ENCODE measurements at places on chromosomes 1 and 21.

DNA sequence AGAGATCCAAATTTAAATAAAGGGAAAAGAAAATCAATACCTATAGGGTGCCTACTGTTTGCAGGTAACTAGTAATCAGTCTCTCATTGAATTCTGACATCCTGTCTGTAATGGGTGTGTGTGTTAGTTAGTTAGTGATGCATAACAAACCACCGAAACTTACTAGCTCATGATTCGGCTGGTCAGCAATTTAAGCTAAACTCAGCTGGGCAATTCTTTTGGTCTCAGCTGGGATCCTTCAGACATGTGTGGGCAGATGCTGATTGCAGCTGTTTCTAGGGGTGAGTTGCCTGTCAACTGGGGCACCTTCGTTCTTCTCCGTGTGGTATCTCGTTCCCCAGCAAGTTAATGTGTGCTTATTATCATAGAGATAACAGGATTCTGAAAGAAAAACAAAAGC is 40.2 kb upstream of the ZNF124 start:
- no peak for DNase-seq

DNA sequence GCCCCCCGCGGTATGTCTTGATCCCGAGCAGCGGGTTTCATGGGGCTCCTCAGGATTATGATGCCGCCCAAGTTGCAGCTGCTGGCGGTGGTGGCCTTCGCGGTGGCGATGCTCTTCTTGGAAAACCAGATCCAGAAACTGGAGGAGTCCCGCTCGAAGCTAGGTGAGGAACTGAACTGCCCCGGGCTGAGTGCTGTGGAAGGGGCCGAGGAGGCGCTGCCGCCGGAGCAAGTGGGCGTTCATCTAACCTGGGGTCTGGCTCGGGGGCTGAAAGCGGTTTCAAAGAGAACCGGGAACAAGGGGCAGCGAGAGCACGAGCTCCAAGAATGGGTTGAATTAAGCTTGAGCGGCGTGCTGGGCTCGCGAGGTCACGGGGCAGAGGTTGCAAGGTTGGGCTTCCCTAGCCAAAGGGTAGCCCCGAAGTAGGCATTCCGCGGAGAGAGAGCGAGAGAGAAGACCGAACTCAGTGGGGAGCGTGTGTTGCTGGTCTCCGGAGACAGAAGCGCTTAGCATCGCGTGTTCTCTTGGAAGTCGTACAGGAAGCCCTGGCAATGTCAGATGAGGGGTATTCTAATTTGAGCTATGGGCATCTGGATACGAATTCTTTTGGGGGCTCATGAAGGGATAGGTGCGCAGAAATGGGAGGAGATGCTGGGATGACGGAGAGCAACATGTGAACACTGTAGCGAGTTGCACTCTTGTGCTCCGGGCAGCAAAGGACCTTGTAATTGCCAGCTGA is 732 bp downstream of the HS2ST1 start:
- peak; percentile 76 for DNase-seq

DNA sequence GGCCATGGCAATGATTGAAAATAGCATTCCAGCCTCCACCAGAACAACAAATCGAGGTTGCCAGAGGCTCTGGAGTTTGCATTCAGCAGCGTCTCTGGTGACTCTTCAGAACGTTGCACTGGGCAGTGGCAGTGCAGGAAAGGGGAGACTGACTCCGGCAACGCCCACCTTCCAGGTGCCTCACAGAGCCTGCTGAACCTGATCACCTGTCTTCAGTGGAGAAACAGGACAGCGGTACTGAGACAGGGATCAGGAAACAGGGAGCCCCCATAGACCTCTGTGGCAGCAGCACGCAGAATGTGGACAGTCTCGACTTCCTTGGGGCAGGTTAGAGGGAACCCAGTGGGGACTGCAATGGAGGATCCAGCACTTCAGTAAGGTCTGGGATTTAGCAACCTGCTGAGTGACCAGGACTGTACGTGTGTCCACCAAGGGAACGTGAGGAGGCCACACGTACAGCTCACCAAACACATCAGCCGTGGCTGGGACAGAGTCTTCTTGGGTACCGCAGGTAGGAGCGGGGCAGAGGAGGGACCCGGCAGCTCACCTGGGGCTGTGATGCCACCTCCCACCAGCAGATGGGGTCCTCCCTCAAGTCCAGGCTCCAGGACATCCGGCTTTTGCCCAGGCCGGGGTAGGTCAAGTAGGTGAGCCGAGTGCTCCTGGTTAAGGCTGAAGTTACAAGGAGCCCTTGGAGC is 128.6 kb downstream of the PRDM2 start:
- DNase-seq: peak; percentile 42

- no peak for DNase-seq
Observed at GRCh38 chr1:93339171-93339697, 6.5 kb upstream of the DR1 start.

DNA sequence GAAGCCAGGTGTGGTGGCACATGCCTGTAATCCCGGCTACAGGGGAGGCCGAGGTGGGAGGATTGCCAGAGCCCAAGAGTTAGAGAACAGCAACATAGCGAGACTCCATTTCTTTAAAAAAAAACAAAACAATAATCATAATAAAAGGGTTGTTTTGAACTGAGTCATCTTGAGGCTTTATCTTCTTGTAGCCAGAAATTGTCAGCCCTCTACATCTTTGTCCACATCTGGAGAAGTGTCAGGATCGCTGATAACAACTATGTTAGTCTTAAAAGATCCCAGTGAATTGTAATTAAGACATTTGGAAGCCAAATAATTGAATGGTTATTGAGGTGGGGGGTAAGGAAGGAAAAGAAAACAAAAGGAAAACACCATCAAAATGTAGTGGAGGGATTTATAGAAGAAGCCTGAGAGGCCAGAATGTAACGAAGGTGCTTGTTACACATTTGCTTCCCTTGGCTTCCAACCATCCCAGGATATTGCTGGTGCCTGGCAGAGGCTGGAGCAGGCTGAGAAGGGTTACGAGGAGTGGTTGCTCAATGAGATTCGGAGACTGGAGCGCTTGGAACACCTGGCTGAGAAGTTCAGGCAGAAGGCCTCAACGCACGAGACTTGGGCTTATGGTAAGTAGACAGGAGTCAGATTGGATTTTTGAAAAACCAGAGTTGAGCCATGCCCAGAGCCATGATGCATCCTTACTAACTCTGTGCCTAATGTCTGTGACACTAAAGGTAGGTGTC is 52.5 kb upstream of the MTR start:
- DNase-seq: no peak

- no peak for DNase-seq
Observed at GRCh38 chr1:212864201-212864600, 6.1 kb downstream of the FLVCR1 start.

- DNase-seq: no peak
Observed at GRCh38 chr1:220652995-220653394, 37.2 kb upstream of the C1orf115 start.

DNA sequence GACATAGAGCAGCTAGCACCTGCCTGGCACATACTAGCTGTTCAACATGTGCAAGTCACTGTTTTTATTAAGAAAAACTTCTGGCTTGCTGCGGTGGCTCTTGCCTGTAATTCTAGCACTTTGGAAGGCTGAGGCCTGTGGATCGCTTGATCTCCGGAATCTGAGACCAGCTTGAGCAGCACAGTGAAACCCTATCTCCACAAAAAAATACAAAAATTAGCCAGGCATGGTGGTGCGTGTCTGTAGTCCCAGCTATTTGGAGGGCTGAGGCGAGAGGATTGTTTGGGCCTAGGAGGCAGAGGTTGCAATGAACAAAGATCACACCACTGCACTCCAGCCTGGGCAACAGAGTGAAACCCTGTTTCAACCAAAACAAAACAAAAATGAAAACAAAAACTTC is 27.7 kb upstream of the C8B start:
- no peak for DNase-seq

DNA sequence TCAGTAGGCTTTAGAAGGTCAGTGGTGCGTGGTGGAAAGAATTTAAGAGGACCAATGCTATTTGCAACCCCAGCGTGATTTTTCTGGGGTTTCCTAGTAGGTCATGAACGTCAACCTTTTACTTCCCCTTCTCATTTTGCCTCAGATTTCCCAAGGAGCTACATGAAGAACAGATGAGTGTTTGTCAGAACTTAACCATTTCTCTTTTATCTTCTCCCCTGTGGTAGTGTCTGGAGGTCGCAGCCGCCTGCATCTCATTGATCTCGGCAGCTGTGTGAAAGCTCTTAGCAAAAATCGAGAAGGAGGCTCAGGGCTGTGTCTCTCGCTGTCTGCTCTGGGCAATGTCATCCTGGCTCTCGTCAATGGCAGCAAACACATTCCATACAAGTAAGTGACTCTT is 491.1 kb downstream of the KIF26B start:
- DNase-seq: no peak

Measured in Daoy (cell line).